Brain (organoid and tissue), 16 donors: ENCODE measurements at places on chromosomes 1 and 21. TPM values are rescaled to one million over a fixed set of nuclear protein-coding genes. Genes with fewer than 3 reads are reported as not detected.

IL12RB2 gene
- 0.51 TPM for polyA plus RNA-seq

OR6N1 gene
- polyA plus RNA-seq = not detected

- peak; percentile 45 for DNase-seq
Measured at GRCh38 chr1:22287946-22288520, 145.1 kb upstream of the WNT4 start.

GRCh38 chr1:92354259-92354658 is 55.4 kb downstream of the RPAP2 start:
- DNase-seq = no peak

TMEM39B gene
- 29.0 TPM for polyA plus RNA-seq

DNA sequence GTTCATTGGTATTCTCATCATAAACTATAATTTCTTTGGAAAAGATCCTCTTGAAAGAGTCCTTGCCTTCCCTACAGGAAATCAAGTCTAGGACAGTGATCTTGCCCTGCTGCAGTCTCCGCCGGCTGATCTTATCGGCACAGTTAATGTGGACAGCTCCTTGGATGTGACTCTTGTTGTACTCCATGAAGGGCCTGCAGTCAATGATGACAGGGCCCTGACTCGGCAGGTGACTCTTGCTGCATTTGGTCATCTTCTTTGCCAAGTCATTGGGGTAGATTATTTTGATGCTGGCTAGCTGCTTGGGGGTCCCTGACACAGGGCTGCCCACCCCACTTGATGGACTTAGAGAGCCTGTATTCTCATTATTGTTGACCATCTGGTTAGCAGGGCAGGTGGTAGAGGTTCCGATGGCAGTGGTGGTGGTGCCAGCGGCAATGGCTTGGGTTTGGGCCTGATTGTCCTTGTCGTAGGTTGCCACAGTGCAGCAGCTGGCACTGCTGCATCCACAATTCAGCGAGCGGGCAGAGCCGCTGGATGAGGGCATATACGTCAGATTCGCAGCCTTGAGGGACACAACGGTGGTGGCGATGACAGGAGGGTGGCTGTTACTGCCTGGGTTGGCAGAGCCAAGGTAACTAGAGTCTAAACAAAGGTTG is 2.7 kb downstream of the DUSP10 start:
- no peak for DNase-seq

GJA9 gene
- polyA plus RNA-seq = not detected

DNA sequence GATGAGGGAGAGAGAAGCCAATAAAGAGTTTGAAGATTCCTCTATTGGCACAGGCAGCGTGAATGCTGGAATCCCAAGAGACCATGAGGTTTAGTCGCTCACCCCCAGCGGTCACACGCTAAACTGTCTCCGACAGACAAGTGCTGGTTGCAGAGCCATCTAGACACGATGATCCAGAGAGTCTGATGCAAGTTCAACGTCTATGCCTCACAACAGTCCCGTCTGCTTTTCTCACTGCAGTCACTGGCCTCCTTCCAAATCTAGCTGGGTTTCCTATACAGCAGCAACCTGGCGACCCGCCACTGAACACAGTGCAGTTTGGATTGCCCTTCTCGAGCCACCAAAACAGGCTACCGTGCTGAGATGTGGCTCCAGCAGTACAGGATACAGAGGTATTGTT is 98.6 kb upstream of the KRTAP19-8 start:
- peak; percentile 57 for DNase-seq

DNA sequence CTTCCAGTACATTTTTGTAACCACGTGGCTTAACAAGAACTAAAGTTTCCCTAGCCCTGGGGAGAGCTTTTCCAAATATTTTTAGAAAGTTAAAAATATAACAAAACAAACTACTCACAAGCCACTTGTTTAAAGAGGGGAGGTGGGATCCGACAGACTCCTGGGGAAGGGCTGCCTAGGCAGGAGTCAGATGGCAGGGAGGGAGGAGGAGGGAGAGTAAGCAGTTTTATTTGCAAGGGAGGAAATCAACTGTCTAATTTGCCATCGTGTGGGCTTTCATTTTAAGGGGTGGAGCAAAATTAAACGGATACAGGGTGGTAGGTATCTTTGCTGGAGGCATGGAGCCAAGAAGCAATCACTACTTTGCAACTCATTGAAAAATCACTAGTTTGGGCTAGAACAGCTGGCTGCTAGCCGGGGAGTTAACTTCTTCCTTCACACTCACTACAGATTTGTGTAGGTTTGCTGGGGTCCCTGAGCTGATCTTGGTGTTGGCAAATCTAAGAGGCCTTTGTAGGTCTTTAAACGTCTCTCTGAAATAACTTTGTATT is 8.8 kb downstream of the BARHL2 start:
- no peak for DNase-seq

DNA sequence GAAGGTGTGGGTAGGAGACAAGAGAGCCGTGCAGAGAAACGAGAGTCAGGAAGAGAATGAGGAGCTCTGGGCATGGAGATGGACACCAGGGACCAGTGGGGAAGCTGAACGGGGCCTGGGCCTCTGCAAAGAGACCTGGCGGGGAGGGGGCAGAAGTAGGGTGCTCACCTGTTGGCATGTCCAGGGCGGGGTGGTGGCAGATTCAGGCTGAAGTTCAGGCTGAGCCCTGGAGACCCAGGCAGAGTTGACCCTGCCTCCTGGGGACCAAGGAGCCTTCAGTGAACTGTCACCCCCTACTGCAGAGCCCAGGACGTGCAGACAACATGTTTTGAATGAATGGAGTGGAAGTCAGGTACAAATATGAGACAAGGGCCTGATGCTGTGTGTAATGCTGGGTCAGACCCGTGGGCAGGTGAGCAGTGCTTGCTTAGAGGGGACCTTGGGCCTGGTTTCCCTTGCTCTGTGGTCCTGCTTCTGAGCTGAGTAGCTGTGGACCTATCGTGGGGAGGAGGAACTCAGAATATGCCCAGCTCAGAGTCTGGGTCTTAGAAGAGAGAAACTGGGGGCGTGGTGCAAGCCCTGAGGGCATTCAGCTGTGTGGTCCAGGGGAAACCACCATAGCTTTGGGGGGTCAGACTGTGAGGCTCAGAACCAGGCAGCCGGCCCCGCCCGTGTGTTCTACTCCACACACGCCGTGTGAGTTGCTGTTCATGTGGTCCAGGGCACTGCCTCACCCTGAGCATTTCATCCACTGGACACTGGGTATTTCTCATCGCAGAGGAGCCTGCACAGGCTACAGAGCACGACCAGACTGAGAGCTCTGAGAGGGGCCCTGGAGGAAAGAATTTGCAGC is 21.3 kb upstream of the UMODL1 start:
- DNase-seq = no peak

- DNase-seq = peak; percentile 54
Measured at GRCh38 chr1:76938304-76938703, 71.0 kb downstream of the ST6GALNAC5 start.

DNA sequence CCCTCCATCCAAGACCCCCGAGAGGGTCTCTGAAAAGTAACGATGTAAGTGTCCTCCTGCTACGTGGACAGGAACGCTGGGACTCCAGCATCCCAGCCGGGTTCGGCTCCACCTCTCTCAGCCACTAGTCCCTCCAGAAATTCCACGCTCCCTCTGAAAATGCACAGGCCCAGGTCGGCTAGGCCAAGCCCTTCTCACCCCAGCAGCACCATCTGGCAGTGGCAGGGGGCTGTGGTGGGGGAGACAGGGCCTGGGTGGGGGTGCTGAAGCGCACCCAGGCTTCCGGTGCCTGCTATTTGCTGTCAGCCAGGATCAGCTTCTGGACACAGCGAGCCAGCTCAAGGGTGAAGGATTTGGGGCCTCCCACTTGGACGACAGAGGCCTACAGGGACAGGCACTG is 73.3 kb downstream of the ARHGEF16 start:
- no peak for DNase-seq

DNA sequence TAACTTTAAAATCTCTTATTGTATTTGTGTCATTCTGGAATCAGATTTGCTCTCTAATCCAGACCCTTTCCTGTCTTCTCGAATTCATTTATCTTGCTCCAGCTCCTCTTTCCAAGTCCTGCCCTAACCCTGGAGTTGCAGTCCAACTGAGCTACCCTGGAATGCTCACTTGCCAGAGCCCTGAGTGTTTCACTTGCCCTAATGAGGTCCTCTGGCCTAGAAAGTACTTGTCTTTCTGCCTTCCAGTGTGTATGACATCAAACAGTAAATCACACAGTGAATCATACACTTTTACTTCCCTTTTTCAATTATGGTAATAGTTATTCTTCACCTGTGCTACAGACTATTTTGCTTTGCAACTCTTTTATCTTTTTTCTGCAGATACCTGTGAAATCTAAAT is 96.9 kb downstream of the NEK7 start:
- DNase-seq = no peak

CA6 gene
- not detected for polyA plus RNA-seq

- no peak for DNase-seq
Measured at GRCh38 chr1:30363031-30363430, 360.4 kb downstream of the MATN1 start.

PGLYRP4 gene
- not detected for polyA plus RNA-seq

DNA sequence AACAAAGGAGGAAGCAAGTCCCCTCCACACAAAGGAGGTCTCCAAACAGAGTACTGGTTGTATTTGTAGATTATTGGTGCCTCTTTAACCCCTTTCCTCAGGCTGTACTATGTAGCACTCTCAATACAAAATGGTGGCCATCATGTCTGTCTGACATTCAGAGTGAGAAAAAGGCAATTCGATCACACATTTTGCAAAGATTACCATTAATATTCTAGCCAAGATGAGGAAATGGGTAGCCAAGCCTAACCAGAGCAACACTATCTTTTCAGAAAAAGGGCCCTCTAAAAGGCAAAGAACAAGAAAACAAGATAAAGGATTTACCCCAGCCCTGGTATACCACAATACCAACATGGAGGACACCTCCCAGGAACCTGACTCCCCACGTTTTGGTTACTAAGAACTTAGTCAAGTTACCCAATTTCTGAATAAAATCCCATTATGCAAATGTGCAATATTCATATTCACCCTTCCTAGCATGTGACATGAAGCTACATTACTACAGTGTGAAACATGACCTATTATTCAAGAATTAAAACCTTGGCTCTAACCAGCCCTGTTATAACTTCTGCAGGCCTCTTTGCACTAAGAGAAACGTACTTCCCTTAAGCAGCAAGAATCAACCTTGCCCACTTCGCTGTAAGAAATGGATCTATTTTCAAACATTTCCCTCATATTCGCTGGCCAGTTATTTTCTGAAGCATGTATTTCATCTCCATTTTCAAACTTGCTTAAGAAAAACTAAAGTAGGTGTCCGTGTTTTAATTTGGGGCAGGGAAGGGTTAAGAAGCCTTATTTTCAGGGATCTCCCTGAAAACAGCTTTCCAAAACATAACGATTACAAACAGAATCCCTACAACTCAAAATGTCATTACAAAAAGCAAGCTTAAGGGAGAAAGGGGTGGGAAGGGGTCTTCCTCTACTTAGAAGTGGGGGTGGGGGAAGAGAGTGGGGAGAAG is 2.1 kb downstream of the KDM5B start:
- DNase-seq = peak; percentile 30

LCE1C gene
- not detected for polyA plus RNA-seq

ERG gene
- 2.8 TPM for polyA plus RNA-seq

DNA sequence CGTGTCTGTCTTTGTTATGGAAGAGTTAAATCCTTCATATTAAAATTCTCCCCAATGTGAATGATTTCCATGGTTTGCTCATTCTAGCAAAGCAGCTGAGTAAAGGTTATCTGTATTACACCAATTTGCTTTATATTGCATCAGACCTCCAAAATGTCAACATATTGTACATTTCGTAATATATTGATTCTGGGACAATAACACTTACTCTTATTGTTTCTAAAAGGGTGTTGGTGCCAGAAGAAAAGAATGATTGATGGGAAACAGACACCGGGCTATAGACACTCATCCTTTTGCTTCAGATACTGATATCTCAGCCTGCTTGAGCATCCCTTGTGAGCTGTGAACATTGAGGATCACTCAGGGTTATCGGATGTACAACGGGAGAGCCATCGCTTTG is 7.0 kb downstream of the NTNG1 start:
- no peak for DNase-seq

FCRLB gene
- polyA plus RNA-seq = 0.58 TPM

SPATA1 gene
- polyA plus RNA-seq = not detected

RBP7 gene
- 19.9 TPM for polyA plus RNA-seq

DNA sequence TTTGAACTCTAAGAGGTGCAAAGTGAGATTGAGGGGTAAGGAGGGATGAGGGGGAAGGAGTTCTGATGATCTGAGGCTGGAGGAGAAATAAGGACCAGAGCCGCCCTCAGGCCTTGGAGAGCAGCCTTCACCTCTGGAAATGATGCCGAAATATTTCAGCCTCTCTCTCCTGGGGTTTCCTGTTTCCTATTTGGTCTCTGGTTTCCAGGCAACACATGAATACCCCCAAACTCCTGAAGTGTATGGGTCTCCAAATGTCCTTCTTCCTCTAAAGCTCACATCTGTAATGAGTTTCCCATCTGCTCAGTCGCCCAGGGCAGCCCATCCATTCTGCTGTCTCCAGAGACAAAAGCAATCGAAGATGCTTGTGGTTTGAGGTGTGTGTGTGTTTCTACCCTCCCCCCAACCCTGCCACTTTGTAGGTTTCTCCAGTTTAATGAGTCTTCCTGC is 52.0 kb upstream of the FAM20B start:
- DNase-seq = peak; percentile 1

GRCh38 chr1:184973272-184974055 is 844 bp downstream of the NIBAN1 start:
- peak; percentile 36 for DNase-seq

- DNase-seq = no peak
Measured at GRCh38 chr1:238927899-238928298, 458.5 kb upstream of the CHRM3 start.

PROK1 gene
- 1.1 TPM for polyA plus RNA-seq

DNA sequence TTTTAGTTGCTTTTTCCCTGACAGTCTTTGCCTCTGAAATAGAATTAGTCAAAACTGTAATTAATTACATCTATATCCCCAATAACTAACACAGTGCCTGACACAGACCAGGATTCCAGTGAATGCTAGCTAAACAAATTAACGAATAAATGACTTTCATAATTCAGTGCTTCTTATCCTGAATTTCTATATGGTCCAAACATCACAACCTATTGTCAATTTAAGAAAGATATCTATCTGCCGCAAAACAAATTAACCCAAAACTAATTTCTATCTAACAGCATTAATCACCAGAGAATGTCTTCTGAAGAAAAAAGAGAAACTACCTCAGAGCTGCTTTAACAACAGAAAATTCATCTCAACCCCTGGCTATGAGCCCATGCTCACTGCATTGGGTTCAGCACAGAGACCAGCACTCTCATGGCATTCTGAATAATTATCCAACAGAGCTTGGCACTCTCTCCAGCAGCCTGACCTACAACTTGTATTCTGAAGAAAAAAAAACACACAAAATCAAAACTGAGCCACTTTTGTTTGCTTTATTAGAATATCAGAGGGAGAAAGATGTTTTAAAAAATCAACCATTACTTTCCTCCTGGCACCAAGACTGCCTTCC is 547.3 kb upstream of the BEND5 start:
- peak; percentile 29 for DNase-seq

CACNA1S gene
- 0.19 TPM for polyA plus RNA-seq

- no peak for DNase-seq
Measured at GRCh38 chr1:16321176-16321867, 31.0 kb downstream of the FBXO42 start.

DNA sequence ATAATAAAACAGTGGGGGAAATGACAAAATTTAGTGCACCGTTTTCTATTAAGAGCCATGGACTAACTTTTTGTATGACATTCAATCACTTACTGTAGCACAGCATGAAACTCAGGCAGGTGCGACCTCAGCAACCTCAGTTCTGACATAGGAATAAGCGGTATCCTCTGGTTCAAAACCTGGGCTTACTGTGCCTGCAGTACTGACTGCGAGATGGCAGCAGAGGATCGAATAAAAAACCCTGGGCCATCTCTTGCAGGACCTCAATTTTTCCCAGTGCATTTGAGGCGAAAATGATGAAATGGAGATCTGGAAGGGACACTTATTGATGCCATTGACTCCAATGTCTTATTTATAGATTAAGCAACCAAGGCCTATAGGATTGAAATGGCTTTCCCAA is 214.7 kb downstream of the ADGRL2 start:
- no peak for DNase-seq

PPFIA4 gene
- 6.7 TPM for polyA plus RNA-seq
